ENCODE measurements at places on chromosomes 6 and 20.

GRCh38 chr6:74069089-74069581 lies 373.1 kb downstream of the CD109 start:
- DNase-seq, result no peak

DNA sequence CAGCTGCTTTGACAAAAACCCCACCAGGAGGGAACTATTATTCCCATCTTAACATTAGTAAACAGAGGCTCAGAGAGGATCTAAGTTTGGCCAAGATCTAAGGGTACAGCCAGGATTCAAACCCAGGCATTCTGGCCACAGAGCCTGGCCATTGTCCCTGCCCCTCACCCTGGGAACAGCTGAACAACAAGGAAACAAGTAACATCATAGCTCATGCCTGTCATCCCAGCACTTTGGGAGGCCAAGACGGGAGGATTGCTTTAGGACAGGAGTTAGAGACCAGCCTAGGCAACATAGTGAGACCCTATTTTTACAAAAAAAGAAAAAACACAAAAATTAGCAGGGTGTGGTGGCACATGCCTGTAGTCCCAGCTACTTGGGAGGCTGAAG lies 27.5 kb downstream of the TOX2 start:
- DNase-seq, result no peak

DNA sequence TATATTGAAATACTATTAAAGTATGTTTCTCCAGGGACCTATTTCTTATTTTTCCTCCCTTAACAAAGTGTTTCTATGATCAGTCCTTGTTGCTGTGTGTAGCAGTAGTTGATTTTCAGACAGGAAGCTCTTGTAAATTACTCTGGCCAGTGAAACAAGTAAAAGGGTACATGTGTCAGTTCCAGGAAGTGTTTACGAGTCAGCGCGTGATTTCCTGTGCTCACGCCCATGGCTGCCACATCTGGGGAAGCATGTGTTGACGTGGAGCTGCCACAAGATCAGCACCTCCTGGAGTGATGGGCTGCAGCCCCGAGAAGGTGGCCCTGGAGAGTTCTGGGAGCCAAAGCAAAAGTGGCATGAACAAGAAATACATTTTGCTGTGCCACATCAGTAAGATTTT lies 38.6 kb upstream of the GGTLC1 start:
- DNase-seq, result peak; percentile 26

- no peak for DNase-seq
Observed at GRCh38 chr6:139055709-139056108, 27.2 kb downstream of the ABRACL start.

DNA sequence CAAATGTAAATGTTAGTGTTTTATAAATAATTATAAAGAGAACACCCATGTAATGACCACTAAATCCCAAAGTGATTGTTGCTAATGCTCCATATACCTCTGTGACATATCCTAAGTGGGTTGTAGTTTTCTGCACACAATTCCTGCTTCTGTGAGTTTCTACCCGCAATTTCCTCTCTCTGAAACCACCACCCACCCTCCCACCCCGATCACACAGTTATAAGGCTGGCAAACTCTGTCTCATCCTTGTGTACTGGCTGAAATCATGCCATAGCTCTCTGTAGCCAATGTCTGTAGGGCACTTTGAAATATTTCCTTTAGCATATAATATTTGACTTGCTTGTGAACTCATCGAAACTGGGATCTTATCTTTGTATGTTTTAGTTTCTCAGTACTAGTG lies 236.6 kb downstream of the PLCB1 start:
- DNase-seq, result no peak

DNA sequence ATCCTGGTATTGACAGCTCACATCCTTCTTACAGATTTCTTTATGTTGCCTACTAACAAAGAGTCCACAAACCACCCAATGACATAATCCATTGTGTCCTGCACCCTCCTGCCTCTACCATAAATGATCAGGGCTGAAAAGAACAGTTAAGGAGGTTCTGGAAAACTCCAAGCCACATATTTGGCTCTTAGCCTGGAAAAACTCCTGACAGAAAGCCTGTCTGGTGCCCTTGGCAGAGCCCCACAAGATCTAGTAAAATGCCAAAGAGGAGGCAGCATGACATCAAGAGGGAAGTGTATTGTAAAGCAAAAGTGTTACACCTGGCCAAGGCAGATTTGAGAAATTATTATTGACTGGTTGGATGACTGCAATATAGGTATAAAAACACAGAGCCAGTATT lies 126.4 kb upstream of the VGLL2 start:
- DNase-seq, result no peak

DNA sequence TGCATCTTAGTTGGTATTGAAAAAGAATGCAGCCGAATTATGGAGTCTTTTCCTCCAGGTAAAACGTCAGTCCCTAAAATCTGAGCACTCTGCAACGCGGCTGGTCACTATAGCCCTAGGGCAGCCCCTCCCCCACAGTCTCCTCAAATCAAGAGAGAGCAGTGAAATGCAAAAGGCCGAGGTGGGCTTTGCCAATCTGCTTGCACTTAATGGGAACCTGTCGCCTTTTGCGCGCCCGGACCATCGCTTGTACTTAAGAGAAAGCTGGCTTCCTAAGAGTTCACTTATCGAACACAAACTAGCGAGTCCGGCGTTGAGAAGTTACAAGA lies 447 bp downstream of the MCM3 start:
- DNase-seq, result peak; percentile 37

DNA sequence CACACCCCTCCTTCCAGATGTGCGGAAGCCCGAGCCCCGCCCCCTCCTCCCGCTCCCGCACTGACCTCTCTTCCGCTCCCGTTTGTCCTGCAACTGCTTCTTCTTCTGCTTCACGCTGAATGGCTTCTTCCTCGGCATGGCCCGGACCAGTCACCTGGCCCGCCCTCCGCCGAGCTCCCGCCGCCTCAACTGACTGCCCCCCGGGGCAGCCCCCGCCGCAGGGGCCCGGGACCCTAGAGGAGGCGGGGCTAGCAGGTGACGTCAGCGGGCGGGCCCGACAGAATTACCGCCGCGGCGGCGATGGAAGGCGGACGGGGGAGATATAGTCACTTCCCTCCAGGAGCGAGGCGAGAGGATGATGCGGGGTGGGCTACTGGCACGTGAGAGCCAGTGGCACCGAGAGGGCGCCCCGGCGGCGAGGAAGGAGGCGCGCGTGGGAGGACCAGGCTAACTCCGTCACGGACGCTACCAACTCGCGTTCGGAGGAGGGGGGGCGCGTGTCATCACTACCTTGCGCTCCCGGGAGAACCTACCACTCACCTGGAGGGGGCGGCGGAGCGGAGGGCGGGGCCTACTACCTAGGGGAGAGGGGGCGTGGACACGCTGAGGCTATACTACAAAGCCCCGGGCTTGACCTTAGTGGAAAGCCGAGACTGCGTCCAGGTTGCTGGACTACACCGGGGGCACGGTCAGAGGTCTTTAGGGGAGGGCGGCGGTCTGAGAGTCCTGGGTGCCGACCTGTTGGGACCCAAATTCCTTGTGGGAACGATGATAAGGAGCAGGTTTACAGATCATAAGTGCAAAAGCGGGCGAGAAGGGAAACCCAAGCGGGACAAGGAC lies at the start of gene GNL1:
GNL1 (minus strand) TSS at position 424 of the 840 bp plus-strand sequence; CDS start at position 138, 286 bp downstream.
- DNase-seq, result peak; percentile 98

DNA sequence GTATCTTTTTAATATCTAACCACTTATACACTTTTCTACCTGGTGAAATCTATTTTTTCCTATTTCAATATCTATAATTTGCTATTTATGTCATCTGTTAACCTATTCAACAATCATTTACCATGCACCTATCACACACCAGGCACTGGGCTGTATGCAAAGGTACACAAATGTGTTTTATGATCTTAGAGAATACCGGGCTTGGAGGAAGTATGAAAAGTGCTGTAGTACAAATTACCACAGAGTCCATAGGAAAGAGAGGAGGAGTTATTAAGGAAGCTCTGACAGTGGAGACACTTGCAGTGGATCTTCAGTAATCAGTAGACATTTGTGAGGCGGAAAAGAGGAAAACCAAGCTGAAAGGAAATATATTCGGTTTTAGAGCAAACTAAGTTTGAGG lies 96.0 kb downstream of the HIVEP2 start:
- no peak for DNase-seq

Data from stimulated activated naive B cell treated with anti-CD40 and anti-IgM and Interleukin-4, amounts not matched to agents 10 μg/mL and 1 μg/mL and 100 μg/mL, for 72 hours (primary cell).